Stimulated activated CD4-positive, alpha-beta T cell treated with anti-CD3 and anti-CD28 coated beads, Interleukin-1b, Interleukin-23, amount 100 ng/mL, for 4 hours (primary cell): ENCODE measurements at places on chromosomes 11 and 22.
A peak's percentile ranks its signal among the peaks of the same experiment; 100 is the strongest.

GRCh38 chr11:87215236-87215635, 177.5 kb downstream of the TMEM135 start:
- no peak for DNase-seq

DNA sequence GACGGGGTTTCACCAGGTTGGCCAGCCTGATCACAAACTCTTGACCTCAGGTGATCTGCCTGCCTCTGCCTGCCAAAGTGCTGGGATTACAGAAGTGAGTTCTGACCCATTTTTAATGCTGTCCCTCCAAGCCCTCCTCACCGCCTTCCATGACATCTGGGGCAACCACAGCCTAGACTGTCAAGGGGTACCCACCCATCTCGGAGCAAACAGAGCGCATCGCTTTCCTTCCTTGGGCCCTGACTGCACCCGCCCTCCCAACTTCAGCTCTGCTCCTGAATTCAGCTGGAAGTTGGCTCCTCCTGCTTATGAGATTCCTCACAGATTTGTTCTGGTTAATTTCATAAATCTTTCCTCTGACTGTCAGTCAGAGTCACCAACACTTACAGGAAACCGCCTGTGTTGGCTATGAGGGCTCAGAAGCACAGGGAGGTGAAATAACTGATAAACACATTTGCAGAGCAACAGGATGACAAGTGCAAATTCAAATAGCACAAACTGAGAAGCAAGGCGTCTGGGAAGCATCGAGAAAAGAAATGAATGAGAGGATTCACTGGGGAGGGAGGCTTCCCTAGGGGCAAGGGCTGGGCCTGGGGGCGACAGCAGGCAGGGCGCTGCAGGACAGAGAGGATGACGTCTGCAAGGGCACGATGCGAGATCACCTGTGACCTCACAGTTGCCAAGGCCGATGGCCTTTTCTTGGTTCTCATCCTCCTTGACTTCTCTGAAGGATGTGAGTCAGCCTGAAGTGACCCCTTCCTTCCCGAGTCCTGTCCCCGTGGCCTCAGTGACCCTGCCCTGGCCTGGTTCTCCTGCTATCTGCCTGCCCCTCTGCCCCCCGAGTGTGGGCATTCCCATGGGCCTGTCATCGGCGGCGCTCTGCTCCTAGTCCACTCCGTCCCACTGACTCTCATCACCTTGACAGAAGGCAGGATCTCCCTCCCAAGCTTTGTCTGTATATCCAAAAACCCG, 6.1 kb downstream of the IFT27 start:
- no peak for DNase-seq

- DNase-seq: peak; percentile 15
These were observed 4.8 kb downstream of the PIM3 start for GRCh38 chr22:49965091-49966040.

GRCh38 chr11:58628446-58628845, 6.0 kb downstream of the CNTF start:
- no peak for DNase-seq

GRCh38 chr11:70019576-70020011, 58.5 kb upstream of the ANO1 start:
- no peak for DNase-seq

GRCh38 chr11:74932169-74932568, 16.7 kb downstream of the XRRA1 start:
- DNase-seq: no peak

- DNase-seq: no peak
These were observed 81.5 kb upstream of the PPARA start for GRCh38 chr22:46068593-46069491.

GRCh38 chr11:67614730-67615714, 8.3 kb downstream of the NDUFV1 start:
- DNase-seq: peak; percentile 29

DNA sequence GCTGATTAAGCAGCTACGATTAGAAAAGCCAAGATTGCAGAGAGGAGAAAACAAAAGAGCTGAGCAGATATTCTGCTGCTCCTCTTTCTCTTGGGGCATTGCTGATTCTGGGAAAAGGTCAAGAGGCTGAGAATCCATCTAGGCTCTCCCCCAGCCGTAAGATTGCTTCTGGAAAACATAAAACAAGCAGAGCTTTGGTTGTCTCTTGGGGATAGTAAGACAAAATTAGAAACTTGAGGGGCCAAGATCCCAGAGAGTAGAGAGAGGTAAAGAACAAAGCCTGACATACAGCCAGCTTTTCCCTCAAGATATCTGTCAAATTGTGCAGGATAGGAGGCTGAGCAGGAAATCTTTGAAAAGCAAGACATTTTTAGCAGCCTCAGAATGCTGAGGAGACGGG, 158.2 kb downstream of the TTC28 start:
- DNase-seq: no peak

DNA sequence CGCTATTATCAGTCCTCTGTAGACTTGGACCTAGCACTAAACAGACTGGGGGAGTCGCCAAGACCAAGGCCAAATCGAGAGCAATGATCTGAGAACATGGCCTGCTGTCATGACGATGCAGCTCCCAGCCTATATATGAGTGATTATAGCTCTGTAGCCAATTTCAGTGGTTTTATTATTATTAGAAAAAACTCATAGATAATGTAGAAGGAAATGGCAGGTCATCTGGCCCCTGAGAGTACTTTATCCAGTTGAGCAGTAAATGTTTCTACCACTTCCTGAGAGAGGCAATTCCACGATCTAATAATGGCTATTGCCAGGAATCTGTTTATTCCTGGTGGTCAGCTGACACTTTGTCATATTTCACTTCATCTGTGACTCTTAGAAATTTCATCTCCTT, 666.7 kb downstream of the OPCML start:
- no peak for DNase-seq

DNA sequence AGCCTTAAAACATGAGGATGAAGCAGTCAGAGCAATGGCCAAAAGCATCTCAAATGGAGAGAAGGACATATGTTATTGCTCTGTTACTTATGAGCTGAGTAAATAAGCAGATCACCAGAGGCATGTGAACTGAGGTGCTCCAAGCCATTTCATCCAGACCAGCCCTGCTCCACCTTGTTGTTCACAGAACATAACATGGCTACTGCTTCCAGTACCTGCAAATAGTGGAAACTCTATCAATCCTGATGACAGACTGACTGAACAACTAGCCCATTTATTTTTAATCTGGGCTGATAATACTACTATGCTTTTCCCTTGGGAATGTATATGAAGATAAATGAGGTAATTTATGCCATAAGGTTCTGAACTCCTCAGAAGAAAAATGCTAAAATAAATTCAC, 1164.7 kb downstream of the FAM181B start:
- no peak for DNase-seq

DNA sequence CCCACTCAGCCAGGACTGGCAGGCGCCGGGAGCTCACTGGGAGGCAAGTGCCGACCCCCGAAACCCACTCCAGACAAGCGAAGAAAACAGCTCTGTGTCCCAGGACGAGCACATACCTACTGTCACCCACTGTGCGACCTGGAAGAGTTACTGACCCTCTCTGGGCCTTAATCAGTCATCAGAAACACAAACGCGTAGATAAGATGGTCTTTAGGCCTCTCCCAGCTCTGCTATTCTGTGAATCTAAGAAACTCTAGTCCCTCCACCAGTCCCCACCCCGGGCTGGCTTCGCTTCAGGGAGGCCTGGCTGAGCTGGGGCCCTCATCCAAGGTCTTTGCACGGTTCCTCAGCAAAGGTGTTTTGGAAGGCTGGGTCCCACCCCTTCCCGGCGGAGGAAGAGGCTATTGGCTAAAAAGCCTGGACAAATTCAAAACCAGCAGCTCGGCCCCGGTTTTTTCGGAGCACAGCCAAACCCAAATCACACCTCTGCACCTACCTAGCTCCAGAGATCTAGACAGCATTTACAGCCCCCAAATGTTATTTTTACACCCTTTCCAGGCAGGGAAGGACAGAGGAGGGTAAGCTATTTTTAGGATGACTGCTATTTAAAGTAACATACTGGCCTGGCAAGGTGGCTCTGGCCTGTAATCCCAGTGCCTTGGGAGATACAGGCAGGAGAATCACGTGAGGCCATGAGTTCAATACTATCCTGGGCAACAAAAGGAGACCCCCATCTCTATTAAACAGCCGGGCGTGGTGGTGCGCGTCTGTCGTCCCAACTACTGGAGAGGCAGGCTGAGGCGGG, 13.2 kb upstream of the HDHD5 start:
- no peak for DNase-seq

DNA sequence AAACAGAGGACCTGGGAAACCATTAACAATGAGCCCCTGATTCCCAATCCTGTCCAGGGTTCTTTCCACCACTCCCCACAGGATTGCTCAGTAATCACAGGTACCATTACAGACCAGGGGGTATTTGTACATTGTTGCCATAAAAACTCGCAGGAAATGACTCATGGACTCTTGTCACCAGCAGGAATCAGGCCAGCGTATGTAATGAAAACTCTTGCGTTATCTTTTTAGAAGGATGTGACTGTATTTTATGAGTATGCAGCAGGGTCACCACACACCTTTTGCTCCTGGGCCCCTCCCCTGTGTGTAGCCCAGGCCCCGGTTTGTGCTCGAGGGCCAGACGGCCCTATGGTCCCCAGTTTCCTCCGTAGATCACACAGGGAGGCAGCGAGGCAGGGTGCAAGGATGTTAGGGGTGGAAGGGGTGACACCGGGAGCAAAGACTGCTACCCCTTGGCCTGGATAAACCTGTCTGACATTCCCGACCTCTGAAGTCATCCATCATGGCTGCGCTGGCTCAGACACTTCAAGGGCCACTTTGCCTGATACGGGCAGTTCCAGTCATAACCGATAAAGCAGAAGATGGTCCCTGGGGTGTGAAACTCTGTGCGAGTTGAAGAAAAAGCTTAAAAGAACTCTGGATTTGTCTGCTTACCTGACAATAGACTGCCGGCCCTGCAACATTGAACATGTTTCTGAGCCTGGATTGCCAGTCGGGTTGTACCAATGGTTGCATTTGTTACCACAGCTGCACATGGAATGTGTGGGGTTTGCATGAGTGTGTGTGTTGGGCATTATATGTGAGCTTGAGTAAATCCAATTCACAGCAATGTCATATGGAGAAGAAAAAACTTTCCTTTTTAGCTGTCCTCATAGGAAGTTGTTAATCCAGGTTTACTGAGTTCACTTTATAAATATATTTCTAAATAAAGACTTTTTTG, 56.9 kb downstream of the MICAL2 start:
- no peak for DNase-seq

DNA sequence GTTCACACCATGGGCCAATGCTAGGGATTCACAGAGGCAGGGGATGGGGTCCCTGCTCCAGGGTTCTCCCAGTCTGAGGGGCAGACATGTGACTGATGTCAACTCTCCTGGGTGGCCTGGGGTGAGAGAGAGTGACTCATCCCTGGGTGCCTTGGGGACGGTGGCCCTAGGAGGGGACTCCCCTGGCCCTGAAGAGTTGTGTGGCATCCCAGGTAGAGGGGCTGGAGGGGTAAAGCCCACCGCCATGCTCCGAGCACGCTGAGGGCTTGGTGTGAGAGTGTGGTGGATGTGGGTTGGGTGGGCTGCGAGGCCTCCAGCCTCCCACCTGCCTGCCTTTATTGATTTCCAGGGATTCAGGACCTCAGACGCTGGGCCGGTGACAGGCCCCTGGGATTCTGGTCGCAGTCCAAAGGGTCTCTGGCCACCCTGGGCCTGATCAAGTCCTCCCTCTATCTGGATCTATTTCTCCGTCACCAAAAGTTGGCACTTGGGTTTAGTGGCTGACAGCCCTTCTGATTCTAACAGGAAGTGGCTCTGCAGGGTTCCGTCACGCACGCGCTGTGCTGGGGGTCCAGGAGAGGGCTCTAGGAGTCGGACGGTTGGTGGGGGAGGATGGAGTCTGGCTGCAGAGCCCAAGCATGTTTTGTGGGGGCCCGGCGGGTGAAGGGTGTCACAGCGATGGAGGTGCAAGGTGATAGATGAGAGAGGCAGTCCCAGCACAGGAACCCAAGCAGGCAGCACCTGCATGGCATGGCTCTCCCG, 27.3 kb upstream of the WNT7B start:
- no peak for DNase-seq

- DNase-seq: no peak
These were observed 845 bp downstream of the MPPED2 start for GRCh38 chr11:30585125-30585891.

GRCh38 chr11:117010808-117011540, 87.3 kb downstream of the SIK3 start:
- DNase-seq: no peak

DNA sequence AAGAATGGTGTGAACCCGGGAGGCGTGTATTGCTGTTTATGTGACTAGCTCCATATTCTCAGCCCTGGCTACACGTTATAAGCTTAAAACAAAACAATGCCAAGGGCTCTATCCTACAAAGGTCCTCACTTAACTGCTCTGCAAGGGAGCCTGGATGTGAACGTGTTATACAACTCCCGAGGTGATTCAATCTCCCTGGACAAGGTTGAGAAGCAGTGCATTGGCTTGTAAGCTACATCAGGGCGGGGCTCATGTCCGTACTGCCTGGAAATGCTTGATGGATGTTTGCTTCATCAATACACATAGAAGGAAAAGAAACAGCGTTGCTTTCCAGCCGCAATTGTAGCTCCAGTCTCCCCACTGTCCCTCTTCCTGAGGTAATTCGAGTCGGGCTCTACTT, 256.9 kb upstream of the SYN3 start:
- DNase-seq: no peak

GRCh38 chr11:101723371-101723770, 139.6 kb upstream of the TRPC6 start:
- DNase-seq: no peak

GRCh38 chr22:30432096-30432495, 6.5 kb downstream of the MTFP1 start:
- DNase-seq: no peak

- DNase-seq: peak; percentile 9
These were observed 119.5 kb downstream of the ENTHD1 start for GRCh38 chr22:39773976-39774539.

- DNase-seq: peak; percentile 57
These were observed 10.4 kb upstream of the HIKESHI start for GRCh38 chr11:86291466-86292262.

GRCh38 chr11:134466156-134466555, 54.1 kb upstream of the B3GAT1 start:
- DNase-seq: no peak

DNA sequence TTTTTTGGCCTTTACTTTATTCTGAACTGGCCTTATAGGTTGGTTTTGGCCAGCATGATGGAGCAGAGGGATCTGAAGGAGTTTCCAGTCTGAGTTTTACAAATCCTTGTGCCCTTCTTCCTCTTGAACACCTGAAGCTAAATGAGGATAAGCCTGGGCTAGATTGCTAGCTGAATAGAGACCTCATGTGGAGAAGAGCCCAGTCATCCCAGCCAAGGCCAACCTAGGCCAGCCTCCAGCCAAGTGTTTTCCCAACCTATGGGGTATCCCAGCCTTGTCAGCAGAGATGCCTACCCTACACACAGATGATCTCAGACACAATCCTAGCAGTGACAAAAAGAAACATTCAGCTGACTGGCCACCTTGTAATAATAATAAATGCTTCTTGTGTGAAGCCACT, 966 bp upstream of the CASP12 start:
- DNase-seq: no peak

GRCh38 chr22:48370508-48371325, 1457.0 kb downstream of the BRD1 start:
- no peak for DNase-seq
